ENCODE measurements at places on chromosomes 7 and 10.

DNA sequence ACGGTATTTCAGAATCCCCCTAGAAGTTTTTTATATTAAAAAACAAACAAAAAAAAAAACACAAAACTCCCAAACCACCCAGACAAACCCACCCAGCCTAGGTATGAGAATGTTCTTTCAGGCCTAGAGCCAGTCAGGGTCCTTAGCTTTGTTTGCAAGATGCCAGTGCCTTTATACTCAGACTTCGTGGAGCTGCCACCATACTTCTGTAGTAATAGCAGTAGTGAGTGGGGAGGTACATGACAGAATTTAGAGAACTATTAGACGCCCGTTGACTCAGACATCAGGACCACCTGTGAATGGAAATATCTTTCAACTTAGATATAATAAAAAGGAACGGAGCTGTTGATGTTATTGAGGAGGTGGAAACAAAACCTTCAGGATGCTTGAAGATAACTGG lies 138.2 kb upstream of the MKLN1 start:
- no peak for DNase-seq

DNA sequence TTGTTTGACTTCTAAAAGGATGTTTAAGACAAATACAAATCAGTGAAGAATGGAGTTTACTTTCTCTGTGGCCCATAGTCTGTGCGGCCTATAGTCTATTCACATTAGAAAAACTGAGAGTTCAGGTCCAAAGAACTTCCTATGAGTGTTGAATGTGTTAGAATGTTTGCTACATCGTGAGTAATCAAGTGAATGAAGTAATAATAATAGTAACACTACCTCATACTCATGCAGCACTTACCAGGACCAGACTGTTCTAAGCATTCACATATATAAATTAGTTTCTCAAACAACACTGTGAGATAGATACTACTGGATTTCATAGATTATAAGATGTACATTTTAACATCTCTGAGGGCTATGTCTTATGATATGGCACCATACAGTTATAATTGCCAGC lies 70.4 kb downstream of the RALA start:
- DNase-seq, result no peak

GRCh38 chr7:40223451-40224127 lies 88.8 kb downstream of the SUGCT start:
- DNase-seq, result no peak

DNA sequence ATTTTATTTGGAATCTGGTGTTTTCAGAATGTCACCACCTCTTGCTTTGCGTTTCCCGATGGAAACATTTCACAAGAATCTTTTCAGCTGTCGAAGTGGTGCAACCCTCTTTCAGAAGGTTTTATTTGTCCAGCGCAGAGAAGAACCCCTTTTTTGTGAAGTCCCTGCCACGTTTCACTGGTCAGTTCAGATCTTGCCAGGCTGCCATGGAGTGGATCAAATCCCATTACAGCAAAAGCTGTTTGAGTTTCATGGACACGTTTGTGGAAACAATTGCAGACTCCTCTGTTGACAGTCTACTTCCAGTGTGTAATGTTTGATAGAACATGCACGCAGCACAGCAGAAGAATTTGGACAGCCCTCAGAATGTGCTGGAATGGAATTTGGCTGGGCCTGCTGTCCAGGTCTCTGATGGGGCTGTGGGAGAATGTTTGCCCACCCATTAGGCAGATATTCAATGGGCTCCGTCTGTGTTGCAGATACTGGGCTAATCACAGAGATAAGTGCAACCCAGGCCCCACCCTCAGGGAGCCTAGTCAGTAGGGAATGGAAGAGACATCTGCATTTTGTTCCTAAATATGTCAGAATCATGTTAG lies 143.2 kb downstream of the GRK5 start:
- no peak for DNase-seq

- no peak for DNase-seq
These were observed 94.0 kb downstream of the CYTH3 start for GRCh38 chr7:6178298-6179029.

DNA sequence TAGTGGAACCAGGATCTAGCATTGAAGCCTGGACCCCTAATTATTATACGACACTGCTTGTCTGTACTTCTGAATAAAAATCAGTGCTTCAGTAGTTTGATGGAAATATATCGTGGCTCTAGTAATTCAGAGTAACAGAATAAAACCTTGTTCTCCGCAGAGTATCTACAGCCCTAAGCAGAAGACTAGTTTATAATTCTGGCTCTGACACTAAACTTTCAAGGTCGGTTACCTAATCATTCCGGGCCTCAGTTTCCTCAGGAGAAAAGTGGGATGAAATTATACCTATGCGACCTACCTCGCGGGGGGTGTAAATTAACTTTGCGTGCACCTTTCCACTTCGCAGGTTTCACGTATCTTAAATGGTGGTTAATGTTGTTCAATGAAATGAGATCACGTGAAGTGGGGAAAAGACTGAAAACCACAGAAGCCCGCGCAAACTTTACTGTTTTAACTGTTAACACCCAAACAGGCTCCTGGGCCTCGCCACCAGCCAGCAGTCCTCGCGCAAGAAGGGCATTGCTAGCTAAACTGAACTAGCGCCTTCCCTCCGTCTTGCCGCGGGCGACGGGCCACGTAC lies 615 bp downstream of the THAP5 start:
- no peak for DNase-seq

- DNase-seq, result no peak
These were observed 11.5 kb upstream of the C10orf53 start for GRCh38 chr10:49667991-49668390.

DNA sequence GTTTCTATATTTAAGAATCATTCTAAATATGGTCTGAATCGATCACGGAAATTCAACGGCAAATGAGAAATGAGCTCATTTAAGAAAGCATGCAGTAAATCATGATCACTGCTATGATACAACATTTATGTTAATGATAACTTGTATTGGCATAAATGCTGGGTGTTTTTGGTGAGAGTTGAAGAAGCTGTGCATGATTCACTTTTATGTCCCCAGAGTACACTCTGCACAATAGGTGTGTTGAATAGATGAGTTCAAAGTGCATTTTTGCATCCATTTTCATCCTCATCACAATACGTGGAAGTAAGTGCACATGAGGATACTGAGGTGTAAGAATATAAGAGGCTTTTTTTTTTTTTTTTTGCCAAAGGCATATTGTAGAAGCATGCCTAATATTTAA lies 169.3 kb downstream of the PPP1R17 start:
- no peak for DNase-seq

Measured in stimulated activated CD8-positive, alpha-beta memory T cell treated with anti-CD3 and anti-CD28 coated beads, Interleukin-7, amount 100 ng/mL, for 1 hour (primary cell).